ENCODE measurements at places on chromosomes 11 and 22.

DNA sequence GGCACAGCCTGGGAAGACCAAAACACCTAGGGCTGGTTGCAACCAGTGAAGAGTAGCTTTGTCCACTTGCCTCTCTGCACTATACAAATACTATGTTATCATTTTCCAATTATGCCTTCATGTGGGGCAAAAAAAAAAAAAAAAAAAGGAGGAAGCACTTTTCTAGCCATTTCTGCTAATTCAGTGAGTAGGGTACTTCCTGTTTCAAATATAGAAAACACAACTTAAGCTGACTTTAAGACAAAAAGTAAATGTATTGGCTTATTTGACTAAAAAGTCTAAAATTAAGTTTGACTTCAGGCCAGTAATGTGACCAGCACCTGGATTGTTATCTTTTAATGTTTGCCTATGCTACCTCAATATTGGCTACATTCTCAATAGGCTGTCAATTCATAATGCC is 15.3 kb downstream of the CCDC73 start:
- DNase-seq: no peak

DNA sequence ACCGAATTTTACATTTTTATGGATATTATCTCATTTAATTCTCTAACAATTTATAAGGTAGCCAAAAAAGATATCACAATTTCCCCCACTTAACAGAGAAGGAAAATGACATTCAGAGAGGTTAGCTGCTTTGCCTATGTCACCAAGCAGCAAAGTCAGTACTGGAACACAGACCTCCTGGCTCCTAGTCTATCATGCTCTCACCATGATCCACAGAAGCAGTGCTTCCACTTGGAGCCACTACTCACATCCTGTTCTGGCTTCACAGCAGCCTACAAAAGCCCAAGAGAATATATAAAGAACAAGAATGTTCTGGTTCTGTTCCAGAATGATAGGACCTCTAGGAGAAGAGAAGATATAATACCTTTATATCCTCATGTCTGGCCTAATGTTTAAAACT is 59.5 kb upstream of the SCUBE2 start:
- no peak for DNase-seq

DNA sequence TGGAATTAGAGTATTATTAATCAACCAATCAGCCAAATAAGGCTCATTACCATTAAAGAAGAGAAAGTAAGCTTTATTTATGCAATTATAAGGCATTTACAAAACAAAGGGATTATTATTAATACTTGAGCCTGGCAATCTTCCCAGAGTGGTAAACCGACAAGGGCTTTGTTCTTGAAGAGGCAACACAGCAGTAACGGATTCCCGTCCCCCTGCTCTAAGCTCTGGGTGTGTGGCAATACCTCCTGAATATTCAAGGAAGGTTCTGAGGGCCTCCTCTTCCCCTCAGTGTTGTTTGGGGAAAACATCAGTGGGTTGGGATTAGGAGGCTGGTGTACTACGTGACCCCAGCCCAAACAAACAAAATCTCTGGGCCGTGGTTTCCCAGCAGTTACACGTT is 176.5 kb downstream of the TENM4 start:
- DNase-seq: no peak

DNA sequence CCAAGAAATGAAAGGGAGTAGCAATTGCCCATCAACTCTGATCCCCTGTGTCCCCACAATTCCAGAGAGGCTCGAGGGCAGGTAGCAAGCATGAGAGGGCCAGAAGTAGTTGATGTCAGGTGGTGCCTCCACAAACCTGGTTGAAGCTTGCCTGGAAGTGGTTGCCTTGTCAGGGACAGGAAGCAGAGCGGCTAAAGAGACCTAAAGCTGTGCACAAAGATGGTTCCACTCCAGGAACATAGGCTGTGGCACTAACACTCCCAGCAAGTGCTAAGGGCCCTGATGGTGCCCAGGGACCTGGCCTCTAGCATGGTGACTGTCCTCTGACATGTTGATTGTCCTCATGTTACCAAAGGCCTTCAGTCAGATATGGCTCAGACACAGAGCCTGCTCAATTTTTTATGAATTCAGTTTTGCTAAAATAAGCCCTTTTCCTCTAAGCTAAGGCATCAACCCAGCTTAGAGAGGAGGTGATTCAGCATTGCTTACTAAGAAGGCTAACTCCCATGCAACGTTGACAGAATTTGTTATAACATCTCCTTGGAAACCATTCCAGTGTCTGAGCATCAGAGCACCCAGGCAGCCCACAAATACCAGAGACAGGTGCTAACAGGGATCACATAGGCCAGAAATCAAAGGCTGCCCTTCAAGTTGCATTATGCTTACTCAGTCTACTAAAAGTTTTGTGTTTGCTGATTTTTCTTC is 196.3 kb upstream of the ARHGAP20 start:
- DNase-seq: peak; percentile 6

- DNase-seq: peak; percentile 49
These were observed 1.5 kb downstream of the TPBGL start for GRCh38 chr11:75241906-75242644.

- DNase-seq: no peak
These were observed 435.5 kb downstream of the LUZP2 start for GRCh38 chr11:24932110-24933000.

GRCh38 chr22:48585916-48586798 is 1241.5 kb downstream of the BRD1 start:
- DNase-seq: no peak

- no peak for DNase-seq
These were observed 235.9 kb upstream of the NARS2 start for GRCh38 chr11:78810559-78811009.

DNA sequence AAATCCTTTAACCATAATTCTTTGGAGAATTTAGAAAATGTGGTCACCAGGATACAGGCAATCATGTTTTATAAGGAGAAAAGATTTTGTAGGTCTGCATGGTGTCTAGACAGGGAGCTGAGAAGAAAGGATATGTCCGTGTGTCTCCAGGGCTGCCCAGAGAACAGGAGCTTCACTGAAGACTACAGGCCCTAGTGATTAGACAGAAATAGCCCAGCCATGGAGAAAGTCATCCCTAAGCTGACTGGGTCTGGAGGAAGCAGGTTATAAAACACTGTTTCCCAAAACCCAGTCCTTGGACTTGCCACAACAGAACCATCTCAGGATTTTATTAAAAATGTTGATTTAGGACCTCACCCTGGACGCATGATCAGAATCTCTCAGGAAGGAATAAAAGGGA is 84.4 kb downstream of the GALNT18 start:
- no peak for DNase-seq

- DNase-seq: no peak
These were observed 241.4 kb downstream of the TTC28 start for GRCh38 chr22:28438183-28438768.

DNA sequence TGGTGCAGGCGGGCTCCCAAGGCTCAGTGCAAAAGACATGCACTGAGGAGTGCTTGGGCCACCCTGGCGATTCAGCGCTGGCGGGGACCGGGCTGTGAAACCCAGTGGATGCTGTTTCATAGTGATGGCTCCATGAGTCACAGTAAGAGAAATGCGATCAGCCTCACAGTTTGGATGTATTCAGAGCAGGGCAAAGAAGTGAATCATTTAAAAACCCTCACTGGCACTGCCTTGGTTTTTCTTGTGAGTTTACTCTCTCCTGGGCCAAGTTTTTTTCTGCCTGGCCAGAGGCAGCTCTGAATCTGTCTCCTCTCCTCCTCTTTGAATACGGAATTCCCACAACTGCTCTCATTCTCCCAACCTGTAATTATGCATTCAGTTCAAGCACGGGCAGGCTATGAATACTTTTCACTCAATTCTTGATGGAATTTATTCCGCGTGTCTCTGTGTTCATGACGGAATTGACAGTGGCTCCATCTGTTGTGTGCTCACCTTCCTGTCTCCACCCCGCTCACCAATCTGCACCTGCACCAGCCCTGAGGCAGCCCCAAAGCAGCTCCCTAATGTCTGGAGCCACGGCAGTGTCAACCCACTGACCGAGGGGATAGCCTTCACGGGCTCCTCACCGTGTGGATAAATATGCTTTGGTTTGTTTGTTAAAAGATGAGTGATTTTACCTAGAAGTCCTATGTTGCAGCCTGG is 14.9 kb downstream of the ADAMTS8 start:
- DNase-seq: peak; percentile 74

- no peak for DNase-seq
These were observed 75.4 kb downstream of the AASDHPPT start for GRCh38 chr11:106152824-106153223.

GRCh38 chr11:12174477-12175143 is 64.2 kb downstream of the MICAL2 start:
- DNase-seq: peak; percentile 70

DNA sequence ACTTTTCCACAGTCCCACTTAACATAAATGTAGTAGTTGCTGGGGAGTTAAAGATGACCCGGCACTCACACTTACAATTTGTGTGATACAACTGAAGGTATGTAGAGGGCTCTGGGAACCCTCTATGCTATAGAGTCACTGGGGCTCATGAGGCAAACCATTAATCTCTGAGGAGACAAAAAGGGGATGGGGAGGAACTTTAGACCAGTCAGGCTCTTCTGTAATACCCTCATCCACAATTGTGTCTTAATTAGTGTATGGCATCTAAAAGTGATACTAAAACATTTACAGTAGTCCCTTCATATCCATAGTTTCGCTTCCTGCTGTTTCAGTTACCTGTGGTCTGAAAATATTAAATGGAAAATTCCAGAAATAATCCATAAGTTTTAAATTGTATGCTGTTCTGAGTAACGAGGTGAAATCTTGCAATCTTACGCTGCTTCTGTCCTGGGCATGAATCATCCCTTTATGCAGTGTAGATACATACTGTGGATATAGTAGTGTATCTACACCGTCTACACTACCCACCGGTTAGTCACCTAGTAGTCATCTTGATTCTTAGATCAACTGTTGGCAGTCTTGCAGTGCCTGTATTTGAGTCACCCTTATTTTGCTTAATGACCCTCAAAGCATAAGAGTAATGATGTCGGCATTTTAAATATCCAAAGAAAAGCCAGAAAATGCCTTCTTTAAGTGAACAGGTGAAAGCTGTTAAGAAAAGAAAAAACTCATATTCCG is 12.2 kb downstream of the CBL start:
- DNase-seq: peak; percentile 91

GRCh38 chr11:82899186-82899820 is 927 bp downstream of the PRCP start:
- DNase-seq: no peak

DNA sequence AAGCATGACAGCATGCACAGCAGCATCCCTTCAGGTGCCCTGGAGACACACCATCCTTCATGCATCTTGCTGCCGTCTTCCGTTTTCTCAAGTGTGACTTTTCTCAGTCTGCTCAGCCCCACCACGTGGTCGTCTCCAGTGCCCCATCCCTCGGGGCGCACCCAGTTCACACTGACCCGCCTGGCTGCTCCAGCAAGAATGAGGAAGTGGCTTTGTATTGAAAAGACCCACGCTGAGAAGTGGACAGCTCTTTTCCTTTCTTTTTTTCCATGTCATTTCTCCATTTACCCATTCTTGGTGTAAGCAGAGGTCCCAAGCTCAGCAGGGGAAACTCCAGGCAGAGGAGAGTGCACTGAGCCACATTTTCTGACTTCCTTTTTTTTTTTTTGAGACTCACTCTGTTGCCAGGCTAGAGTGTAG is 14.5 kb downstream of the SERPINH1 start:
- DNase-seq: peak; percentile 52

DNA sequence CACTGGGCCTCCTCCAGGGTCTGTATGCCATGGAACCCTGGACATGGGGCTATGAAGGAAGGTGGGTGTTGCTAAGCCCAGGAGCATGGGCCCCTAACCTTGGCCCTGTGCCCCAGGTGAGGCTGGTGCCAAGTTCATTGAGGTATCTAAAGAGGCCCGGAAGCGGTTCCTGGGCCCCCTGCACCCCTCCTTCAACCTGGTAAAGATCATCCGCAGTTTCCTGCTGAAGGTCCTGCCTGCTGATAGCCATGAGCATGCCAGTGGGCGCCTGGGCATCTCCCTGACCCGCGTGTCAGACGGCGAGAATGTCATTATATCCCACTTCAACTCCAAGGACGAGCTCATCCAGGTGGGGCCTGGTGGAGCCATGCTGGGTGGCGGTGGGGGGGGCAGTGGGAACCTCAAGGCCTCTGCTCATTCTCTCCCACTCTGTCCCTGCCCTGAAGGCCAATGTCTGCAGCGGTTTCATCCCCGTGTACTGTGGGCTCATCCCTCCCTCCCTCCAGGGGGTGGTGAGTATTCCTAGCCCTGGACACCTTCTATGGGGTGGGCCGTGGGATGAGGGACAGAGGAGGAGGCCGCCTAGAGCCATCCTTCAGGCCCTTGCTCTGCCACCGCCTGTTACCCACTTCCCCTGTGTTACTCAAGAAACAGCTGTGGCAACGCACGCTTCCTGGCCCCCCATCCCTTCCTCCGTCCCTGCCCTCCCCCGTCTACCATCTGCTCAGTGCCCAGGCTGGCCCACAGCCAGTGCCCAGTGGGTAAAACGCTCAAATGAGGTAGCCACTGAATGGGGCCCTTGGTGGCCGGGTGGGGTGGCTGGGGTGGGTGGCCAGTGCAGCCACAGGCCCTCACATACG is 3.0 kb downstream of the PNPLA2 start:
- peak; percentile 60 for DNase-seq

- no peak for DNase-seq
These were observed 149.3 kb upstream of the B3GAT1 start for GRCh38 chr11:134561331-134561720.

DNA sequence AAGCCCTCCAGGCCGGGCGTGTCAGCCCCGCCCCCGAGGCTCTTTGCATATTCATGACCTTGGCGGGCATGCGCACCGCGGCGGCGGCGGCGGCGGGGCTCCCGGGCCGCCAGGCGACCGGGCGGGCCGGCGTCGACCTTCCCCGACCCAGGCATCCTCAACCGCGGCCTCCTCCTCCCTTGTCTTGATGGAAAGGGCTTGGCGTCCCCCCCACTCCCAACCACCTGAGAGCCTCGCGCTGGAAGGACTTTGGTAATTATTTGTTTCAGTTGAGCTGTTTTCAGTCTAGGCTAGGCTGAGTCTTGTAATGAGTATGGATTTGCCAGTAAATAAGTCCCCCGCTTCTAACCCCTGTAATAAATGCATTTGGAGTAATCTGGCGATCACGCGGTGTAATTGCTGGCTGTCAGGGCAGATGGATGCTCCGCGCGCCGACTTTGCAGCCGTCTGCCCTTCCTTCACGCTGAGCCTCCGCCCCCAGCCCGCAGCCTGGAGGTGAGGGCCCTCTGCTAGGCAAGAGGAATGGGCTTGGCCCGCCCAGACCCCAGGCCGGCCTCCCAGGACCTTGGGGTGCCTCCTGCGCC is 25.2 kb downstream of the FLRT1 start:
- no peak for DNase-seq

- peak; percentile 13 for DNase-seq
These were observed 1.6 kb downstream of the SPTBN2 start for GRCh38 chr11:66727282-66728037.

- no peak for DNase-seq
These were observed 3.2 kb upstream of the KRTAP5-10 start for GRCh38 chr11:71562120-71562519.

DNA sequence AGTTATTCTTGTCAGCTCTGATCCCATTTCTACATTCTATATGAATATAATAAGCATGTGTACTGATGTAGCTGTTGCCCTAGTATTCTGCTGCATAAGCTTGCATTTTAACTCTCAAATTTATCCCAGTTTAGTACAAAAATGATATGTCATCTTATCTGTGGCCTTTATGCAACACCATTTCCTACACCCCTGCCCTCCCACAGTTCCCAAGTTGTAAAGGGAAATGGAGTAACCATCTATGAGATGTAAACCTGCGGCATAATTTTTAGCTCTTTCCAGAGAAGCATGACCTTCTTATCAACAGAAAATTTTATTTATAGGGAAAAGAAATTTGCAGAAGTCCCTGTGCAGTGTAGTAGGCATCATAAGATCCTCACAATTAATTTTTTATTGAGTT is 18.9 kb upstream of the CARD18 start:
- DNase-seq: no peak

GRCh38 chr11:92245700-92246271 is 21.2 kb downstream of the FAT3 start:
- DNase-seq: no peak

- no peak for DNase-seq
These were observed 27.5 kb upstream of the DGCR8 start for GRCh38 chr22:20052309-20053259.

Data from A172 (cell line).